ENCODE measurements at places on chromosomes 5 and 9.

DNA sequence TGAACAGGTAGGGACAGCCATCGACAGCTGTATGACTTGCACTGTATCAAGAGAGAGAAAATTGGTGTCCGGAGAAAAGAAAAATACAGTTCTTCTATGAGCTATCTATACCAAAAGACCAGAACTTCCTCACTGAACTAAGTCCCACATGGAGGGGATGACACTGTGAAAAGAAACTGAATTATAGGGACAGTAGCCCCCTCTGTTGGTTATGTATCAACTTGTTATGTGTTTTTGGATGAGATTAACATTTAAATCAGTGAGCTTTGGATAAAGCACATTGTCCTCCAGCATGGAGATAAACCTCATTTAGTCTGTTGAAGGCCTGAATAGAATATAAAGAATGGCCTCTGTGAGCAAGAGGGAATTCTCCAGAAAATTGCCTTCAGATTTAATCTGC lies 176.6 kb upstream of the SH3GL2 start:
- no peak for DNase-seq

DNA sequence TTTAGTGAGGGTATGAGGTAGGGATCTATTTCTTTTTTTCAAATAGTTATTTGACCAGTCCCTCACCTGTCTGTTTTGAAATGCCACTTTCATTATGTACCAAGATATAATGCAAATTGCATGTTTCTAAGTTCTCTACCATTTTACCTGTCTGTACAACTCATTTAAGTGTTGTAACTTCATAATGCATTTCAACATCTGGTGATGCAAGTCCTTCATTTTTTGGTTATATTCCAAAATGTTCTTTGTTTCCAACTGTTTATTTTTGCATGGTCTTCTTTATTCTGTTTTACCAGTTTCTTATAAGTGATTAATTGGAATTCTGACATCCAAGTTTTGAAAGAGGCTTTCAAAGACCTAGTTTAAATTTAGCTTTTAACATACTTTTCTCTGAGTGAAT lies 26.8 kb downstream of the TDRD7 start:
- no peak for DNase-seq

DNA sequence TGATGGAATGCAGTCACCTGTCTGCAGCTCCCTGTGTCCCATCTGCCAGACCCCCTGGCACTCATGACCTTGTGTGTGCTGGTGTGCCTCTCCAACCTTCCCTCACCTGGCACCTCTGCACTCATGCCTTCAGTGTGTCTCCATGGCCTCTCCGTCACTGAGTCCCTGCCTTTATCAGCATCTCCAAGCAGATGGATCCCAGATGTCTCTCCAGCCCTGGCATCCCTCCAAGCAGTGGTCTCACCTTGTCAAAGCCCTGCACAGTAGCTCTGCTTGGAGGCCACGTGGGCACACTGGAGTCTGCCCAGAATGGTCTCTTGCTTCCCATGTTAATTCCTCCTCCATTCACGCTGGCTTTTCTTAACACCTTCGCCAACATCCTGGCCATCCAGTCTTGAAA lies 84.8 kb downstream of the DAP start:
- no peak for DNase-seq

GRCh38 chr5:178371362-178372111 lies 138.9 kb upstream of the PHYKPL start:
- DNase-seq, result no peak

GRCh38 chr9:135343136-135343535 lies 136.4 kb upstream of the PPP1R26 start:
- DNase-seq, result no peak

DNA sequence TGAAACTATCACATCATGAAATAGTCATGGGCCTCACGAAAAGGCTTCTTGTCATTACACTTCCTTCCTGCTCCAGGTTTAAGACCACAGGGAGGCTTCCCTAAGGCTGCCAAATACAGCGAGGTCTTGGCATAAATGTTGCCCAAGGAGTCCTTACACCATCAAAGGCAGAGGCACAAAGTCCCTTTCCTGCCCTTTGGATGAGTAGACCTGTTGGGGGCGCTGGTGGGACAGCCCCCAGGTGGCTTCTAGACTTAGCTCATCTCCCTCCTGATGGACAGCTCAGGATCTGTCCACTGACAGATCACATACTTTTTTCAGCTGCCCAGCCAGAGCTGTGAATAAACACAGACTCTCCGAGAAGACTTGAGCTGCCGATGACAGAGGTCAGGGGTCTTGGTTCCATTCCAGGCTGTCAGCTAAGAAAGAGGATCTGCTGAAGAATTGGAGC lies 15.5 kb upstream of the MEGF9 start:
- no peak for DNase-seq

DNA sequence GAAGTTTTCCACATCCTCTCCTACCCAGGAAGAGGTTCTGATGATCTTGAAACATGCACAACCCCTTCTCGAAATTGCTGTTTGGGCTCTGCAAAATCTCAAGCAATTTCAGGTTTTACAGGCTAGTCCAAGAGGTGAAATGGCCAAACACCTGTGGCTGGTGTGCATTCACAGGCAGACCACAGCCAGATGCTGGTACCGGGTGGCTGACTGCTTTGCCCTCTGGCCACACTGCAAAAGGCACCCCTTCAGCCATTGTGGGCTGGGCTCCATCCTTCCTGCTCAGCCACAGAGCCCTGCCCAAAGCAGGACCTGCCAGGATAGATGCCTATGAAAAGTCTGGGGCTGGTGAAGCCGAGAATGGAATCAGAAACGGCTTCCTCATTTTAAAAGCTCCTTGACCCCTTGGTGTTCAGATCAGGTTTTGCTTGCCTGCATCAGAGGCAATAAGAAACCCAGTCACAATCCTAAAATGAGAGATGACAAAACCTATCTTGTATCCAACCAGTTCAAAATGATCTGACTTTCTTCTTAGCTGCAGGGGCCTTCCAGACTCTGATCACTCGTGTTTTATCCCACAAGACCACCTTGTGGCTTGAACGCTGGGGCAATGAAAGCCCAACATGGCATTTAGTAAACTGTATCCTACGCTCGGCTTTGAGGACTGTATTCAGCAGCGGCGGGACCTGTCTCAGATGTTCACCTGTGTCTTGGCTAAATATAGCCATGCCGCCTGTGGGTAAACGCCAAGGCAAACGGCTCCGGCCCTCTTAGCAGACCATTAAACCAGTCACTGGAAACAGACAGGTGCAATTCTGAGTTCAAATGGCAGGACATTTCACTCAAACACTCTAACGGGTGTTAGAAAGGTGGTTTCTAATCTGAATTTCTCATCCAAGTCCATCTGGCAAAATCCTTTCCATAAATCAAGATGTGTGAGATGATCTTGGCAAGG lies 49.6 kb downstream of the EPB41L4B start:
- peak; percentile 58 for DNase-seq

DNA sequence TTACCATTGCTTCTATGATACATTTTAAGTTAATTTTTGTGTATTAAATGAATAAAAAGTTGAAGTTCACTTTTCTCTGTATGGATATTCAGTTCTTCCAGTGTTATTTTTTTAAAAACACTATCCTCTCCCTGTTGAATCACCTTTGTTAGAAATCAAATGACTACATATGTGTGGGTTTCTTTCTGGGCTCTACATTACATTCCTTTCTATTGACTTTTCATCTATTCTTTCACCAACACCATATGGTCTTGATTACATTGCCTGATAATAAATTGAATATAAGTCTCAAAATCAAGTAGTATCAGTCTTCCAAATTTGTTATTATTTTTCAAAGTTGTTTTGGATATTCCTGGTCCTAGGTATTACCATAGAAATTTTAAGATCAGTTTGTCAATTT lies 7.3 kb upstream of the RASEF start:
- no peak for DNase-seq

- no peak for DNase-seq
Measured at GRCh38 chr9:120242116-120242811, 337.7 kb downstream of the CDK5RAP2 start.

- no peak for DNase-seq
Measured at GRCh38 chr5:139078345-139078744, 119.8 kb downstream of the SIL1 start.

GRCh38 chr5:135944967-135945560 lies 9.7 kb downstream of the LECT2 start:
- DNase-seq, result no peak

- no peak for DNase-seq
Measured at GRCh38 chr9:83936523-83936922, 15.3 kb upstream of the KIF27 start.

DNA sequence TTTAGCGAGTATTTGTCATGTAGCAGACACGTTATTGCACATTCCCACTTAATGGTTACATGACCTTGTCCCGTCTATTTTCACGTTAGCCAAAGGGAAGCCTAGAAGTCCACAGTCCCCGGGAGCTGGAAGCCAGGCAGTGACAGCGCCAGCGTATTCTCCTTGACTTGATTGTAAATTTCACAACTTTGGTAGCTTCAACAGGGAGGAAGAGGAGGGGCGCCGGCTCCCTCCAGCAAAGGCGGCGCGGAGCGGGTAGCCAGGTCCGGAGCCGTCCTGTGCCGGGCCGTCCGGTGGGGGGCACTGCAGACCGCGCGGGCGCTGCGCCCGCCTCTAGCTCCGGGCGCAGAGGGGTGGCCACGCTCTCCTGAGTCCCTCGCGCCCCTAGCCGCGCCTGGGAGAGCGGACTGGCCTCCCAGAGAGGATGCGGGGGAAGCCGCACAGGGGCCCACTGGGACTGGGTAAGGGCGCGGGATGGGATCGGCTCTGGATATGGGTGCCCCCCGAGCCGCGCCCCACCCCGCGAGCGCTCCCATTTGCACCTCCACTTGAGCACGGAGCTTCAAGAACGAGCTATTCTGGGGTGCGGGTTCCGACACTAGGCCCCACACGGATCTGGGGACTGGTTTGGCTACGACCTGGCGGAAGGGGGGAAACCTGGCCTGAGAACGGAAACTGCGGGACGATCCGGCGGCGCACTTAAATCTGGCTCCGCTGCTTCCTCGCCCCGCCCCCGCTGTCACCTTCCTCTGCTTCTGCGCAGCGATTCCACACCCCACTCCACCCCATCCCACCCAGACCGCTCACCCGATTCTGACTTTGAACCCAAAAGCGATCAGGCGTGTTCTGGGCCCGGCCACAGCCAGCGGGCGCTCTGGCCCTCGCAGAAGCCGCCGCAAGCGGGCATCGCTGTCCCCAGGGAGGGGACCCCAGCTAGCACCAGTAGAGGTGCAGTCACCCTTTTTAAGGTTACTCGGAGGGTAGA lies 23.8 kb downstream of the KLF4 start:
- DNase-seq, result no peak

DNA sequence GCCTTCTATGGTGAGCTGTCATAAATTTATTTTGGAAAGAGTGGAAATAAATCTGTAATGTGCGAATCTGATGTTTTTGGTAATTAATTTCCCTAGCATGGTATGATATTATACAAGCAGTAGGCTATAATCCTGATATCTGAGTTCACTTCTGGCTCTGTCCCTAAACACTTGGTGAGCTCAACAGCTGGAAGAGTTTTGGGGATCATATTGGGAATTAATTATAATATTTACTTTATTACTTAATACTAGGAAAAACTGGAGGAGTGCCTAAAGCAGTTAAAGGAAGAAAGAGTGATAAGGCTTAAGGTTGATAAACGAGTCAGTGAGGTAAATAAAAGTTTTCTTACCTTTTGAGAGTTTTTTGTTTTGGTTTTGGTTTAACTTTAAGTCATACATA lies 26.8 kb downstream of the CEP78 start:
- no peak for DNase-seq

DNA sequence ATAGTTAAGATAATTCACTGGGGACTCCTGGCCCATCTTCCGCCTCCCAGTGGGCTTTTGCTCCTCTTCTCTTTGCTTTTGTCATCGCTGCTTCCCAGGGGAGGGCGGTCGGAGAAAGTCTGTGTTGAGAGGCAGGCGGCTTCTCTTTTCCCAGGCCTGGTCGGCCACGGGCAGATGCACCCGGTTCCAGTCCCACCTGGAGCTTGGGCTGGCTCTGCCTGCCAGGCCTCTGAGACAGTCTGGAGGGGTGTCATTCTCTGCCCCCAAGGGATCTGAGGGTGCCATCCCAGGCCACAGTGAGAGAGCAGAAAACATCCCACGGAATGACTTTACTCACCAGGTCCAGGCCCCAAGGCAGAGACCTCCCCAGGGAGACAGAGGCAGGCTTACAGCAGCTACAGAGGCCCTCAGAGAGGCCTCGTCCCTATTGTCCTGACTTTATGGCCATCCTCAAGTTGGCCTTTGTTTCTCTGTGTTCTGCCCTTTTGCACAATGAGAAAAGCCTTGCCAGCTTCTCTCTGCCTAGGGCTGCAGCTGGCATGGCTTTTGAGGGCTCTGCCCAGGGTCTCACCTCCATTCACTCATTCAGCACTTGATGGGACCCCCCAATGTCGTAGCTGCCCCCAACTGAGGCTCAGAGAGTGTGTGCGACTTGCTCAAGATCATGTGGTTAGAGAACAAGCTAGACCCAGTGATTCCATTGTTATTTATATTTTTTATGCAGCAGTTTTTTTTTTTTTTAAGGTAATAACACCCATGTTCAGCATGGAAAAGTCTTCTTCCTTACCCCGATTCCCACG lies 44.2 kb upstream of the BOD1 start:
- no peak for DNase-seq

- DNase-seq, result no peak
Measured at GRCh38 chr9:120654272-120654671, 60.0 kb downstream of the MEGF9 start.

DNA sequence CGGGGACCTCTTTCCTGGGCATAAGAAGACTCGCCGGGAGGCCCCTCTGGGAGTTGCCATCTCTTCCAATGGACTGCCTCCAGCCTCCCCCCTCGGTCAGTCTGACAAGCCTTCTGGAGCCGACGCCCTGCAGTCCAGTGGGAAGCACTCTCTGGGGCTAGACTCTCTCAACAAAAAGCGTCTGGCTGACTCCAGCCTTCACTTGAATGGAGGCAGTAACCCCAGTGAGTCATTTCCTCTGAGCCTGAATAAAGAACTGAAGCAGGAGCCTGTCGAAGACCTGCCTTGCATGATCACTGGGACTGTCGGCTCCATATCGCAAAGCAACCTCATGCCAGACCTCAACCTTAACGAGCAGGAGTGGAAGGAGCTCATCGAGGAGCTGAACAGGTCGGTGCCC lies 28.4 kb upstream of the LTC4S start:
- DNase-seq, result no peak

Data from NCI-H187 treated with DMSO at 0.1 percent for 48 hours (cell line).